ENCODE measurements at places on chromosomes 4 and X.

DNA sequence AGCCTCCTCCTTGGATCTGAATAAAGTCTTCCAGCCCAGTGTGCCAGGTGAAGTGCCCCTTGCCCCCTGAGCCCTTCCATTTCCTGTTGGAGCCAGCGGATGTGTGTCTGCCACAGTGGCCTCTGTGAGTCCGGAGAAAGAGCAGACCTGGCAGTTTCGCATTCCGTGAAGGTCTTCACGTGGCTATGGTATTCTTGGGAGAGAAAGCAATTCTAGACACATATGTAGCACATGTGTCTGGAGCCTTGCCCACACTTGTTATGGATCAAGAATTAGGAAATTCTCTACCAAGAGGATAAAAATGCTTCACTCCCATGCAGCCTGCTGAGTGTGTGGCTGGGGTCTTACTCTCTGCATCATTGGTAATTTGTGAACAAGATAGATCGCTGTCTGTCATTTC, 130.9 kb downstream of the REPS2 start:
- no peak for DNase-seq

DNA sequence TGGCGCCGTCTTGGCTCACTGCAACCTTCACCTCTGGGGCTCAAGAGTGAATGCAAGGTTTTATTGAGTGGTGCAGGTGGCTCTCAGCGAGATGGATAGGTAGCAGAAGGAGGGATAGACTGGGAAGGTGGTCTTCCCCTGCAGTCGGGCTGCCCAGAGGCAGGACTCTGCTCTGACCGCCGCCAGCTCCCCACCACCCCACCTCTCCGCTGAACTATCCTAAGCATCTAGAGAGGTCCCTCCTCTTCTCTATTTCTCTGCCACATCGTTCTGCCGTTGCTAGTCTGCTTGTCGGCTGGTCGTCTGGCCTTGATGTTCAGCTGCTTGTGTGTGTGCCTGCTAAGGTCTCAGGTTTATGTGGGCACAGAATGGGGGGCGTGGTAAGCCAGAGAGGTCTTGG, 54.5 kb upstream of the UGT2B15 start:
- no peak for DNase-seq

GRCh38 chr4:122762520-122762919, 30.0 kb downstream of the BBS12 start:
- DNase-seq: no peak

DNA sequence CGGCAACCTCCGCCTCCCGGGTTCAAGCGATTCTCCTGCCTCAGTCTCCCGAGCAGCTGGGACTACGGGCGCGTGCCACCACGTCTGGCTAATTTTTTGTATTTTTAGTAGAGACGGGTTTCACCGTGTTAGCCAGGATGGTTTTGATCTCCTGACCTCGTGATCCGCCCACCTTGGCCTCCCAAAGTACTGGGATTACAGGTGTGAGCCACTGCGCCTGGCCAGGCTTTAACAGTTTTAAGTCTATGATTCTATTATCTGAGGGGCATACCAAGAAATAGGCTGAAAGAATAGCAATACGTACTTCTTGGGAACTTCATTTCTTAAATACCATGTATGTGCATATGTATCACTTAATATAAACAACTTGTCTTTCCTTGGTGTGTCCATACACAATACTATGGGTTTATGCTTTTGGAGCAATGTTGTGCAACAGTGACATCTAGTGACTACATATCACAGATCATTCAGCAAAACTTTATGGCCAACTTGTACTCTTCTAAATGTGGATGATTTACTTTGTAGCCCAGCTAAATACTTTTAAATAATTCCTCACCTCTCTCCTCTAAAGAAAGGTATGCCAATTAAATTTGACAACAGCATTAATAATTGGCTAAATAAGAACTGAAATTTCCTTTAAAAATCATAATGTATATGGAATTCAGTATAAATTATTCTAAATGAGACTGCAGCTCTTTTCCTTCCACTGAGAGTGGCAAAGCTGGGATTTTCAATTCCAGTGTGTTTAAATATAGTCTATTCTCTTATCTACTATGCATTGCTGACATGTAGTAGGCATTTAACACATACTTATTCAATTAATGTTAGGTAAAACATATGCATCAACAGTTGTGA, 10.4 kb downstream of the SLC9B1 start:
- no peak for DNase-seq

DNA sequence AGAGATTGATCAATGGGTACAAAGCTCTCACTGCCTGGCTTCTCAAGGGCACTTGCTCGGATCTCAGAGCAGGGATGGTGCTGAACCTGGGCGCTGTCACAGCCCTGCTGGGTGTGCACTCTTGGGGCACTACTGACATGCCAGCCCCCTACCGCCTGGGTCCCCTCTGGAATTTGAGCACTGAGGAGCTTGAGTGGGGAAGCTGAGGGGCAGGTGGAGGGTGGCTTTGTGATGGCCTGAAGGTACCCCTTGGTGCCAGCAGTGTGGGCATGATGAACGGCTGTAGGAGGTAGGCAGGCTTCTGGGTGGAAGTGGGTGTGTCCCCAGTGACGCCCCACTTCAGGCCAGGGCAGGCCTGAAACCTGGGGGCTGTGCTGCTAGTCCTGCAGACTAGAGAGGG, 379.1 kb upstream of the GRID2 start:
- DNase-seq: no peak
